Activated CD4-positive, CD25-positive, alpha-beta regulatory T cell (primary cell): ENCODE measurements at places on chromosomes 7 and 10.

DNA sequence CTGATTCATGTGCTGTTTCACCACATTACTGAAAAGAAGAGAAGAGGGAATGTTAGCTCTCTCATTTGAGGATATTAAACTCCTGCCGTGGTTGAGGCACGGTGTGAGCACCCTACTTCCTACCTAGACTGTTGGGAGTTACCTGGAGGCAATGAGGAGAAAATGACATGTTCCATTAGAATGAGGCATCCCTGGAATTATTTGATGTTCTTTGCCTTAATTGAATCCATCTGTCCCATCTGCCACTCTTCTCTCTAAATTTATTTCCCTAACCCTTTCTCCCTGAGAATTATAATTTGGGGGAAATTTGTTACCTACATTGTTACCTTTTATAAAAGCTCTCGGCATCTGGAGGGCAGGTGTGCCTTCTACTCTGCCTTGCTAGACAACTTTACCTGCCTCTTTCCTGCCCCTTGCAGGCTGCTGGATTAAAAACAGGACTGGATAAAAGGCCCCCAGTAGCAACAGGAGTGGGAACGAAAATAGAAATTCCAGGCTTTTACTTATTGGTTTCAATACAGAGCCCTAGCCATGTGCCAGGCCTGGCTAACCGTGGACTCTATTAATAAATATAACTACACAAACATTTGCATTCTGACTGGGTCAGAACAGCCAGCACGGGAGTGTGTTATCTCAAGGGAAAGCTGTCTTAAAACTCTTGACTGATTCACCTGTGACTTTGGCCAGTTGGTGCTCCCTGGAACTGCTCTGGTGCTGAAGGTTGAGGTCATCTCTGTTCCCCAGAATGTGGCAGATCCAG is 4.4 kb upstream of the ATXN7L1 start:
- no peak for DNase-seq

GRCh38 chr7:38425509-38425908 is 152.1 kb upstream of the TARP start:
- DNase-seq = no peak

GRCh38 chr10:126895214-126895781 is 9.9 kb upstream of the DOCK1 start:
- DNase-seq = no peak

- no peak for DNase-seq
Observed at GRCh38 chr7:157690833-157691585, 354.2 kb downstream of the DNAJB6 start.

DNA sequence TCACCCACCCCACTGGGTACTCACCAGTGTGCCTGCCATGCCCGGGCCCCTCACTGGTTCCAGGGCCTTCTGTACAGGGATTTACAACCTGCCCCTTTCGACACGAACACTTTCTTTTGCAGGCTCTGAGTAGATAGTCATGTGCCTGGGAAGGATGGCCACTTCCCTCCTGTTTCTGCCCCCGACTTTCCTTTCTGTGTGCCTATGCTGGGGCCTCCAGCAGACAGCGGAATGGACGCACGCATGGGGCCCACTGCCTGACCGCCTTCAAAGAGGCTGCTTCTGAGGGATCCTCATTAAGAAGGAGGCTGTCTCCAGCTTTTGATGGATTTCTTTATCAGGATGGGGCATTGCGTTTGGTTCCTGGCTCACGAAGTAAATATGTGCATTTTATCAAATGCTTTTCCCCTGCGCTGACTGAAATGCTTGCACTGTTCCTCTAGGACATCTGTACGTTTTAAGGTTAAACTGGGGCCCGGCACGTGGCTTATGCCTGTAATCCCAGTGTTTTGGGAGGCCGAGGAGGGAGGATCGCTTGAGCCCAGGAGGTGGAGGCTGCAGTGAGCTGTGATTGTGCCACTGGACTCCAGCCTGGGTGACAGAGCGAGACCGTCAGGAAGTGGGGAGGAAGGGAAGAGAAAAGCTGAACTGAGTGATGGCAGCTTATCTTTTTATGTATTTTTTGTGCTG is 29.4 kb upstream of the NKX6-2 start:
- DNase-seq = no peak

- no peak for DNase-seq
Observed at GRCh38 chr7:45460379-45460778, 113.8 kb upstream of the ADCY1 start.

DNA sequence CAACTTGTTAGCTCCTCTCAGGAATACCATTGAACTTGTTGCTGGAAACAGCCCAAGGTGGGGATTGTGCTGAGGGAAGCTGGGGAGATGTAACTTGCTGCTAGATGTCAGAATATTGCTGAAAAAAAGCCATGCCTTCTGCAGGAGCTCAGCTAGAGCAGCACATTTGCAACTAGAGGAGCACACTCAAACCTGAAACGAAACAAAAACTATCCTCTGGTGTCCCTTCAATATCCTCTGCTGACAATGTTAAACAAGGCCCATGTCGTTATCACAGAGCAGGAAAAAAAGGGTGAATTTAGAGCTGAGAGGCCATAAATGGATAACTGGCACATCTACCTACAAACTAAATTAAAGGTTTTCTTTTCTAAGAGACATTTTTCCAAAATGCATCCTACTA is 53.7 kb upstream of the MACC1 start:
- DNase-seq = no peak
